RWPE1 (cell line): ENCODE measurements at places on chromosomes 12 and 14.

DNA sequence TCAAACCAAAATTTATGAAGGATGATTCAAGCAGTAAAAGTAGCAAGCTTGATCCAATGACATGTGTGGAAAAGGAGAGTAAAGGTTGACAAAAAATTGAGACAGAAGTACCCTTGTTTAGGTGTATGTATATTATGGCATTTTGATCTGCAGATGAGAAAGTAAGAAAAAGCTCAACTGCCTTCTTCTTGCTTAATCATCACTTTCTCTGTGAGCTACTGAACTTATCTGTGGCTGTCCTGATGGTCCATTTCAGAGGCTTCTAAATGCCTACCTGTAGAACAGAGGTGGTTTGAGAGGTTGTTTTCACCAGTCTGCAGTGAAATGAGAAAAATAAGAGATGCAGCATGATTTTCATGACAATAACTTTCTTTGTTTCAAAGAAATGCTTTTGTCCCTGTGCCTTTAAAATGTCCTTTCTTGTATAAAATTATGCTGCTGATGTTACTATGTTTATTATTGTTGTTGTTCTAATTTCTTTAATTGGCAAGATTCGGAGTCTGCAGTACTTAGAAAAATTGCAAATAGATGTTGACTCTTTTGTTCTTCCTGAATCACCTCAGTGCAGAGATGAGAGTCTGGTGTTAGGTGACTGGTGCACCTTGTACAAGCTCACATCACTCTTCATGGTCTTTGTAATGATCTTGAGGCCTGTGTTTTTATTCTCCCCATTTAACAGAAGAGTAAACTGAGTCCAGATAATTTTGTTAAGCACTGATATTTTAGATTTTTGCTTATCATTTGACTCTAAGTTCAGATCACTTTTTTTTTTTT is 821.9 kb downstream of the VRK1 start:
- no peak for DNase-seq

GRCh38 chr14:35875296-35875695 is 49.2 kb downstream of the BRMS1L start:
- no peak for DNase-seq

GRCh38 chr14:47596232-47596631 is 79.2 kb downstream of the MDGA2 start:
- no peak for DNase-seq

- DNase-seq, result no peak
Measured at GRCh38 chr12:50772470-50772869, 8.6 kb downstream of the ATF1 start.

DNA sequence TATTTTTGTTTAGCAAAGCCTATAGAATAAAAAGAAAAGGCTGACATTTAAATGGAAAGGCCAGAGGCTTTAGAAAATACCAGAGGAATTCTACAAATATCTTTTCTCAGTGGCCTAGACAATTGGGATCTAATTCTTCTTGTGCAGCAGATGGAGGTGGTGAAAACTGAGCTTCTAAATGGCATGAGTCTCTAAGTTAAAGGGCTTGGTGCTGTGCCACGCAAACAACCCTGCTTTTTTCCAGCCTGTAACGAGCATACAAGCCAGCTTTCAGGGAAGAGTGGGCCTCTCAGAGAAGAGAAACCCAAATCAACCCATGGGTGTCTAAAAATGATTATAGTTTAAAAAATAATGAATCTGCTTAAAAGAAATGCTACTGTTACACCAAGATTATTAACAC is 237.9 kb upstream of the NAV3 start:
- DNase-seq, result no peak

DNA sequence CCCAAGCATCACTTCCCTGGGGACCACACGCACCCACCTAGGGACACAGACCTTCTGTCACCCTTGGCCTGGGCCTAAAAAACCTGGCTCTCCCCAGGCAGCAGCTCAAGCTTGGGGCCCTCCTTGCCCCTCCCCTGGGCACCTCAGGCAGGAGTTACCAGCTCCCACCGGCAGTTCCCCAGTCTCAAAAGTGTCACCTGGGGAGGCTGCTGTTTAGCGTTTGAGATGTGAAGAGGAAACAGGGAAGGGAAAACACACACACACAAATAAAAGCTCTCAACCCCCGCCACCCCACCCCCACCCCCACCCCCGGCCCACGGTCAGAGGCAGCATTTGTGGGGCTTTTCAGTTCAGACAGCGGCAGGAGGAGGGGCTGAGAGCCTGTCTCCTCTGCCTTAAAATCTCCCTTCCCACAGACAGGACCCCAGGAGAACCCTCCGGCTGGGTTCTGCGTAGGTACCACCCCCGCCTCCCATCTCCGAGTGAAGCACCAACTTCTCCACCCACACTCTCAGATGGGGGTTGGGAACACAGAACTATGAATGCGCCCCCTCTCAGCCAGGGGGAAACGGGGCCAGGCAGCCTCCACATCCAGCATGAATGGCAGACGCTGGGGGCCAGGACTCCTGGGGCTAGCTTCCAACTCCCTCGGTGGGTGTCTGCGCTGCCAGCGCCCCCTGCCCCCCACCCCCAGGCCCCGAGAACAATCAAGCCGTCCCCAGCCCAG is 3.0 kb downstream of the NCOR2 start:
- no peak for DNase-seq

DNA sequence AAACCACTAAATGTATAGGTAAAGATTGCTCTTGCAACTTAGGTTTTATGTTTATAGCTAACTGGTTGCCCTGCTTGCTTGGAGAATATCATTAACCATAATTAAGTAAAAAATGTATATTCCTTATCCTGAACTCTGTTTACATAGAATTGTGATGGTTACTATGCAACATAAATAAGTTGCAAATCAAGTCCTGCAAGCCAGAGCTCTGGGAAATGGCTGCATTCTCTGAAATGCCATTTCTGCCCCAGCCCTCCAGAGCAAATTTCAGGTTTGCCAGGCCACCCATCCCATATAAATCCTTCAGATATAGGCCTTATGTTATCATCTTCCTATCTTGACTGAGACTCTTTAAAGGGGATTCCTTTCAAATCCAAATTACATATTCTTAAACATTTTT is 118.4 kb upstream of the MYF6 start:
- DNase-seq, result no peak

DNA sequence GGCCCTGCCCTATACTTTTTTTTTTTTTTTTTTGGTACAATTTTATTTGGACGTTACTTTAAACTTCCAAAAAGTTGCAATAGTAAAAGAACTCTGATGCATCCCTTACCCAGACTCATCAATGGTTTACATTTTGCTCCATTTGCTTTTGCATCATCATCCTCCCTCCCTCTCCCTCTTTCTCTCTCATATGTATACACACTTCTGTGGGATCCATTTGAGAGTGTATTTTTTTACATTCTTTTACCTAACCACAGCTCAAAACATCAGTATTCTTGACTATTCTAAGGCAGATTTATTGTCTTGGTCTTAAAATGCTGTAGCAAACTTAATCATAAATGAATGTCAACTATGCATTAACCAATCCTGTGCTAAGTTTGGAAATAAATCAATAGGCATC is 111.6 kb downstream of the PRICKLE1 start:
- no peak for DNase-seq

DNA sequence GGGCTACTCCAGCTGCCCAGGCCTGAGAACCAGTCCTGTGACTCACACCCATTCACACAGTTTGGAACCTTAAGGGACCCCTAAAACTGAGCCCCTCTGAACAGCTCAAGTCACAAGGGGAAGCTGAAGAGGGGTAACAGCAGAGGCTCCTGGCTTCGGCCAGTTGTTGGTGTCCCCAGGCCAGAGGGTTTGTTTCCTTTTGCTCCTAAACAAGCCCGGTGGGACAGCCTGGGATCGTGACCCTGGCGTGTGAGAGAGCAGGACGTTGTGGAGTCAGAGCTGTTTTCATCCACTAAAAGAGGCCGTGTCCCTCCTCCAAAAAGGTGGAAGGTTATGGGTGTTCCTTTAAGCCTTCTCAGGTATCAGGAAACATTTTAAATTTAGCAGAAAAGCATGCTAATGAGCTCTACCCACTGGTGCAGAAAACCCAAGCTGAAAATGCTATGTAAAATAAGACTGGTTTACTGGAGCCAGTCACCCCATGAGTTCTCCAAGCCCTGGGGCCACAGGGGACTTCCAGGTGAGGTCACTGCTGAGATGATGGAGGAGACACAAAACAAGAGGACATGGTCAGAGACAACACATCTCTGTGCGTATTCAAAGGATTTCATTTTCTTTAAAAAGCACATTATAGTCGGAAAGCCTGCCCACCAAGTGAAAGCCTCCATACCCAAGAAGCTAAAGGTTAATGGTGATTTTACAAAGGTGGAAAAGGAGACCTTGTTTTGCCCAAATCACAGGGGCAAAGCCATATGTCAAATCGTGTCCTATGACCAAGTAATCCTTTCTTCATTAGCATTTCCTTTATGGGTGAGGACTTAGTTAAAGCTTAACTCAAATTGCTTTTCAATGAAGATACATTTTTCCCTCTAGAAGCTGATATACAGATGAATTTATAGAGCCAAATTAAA is 14.1 kb downstream of the PRKAB1 start:
- DNase-seq, result no peak

DNA sequence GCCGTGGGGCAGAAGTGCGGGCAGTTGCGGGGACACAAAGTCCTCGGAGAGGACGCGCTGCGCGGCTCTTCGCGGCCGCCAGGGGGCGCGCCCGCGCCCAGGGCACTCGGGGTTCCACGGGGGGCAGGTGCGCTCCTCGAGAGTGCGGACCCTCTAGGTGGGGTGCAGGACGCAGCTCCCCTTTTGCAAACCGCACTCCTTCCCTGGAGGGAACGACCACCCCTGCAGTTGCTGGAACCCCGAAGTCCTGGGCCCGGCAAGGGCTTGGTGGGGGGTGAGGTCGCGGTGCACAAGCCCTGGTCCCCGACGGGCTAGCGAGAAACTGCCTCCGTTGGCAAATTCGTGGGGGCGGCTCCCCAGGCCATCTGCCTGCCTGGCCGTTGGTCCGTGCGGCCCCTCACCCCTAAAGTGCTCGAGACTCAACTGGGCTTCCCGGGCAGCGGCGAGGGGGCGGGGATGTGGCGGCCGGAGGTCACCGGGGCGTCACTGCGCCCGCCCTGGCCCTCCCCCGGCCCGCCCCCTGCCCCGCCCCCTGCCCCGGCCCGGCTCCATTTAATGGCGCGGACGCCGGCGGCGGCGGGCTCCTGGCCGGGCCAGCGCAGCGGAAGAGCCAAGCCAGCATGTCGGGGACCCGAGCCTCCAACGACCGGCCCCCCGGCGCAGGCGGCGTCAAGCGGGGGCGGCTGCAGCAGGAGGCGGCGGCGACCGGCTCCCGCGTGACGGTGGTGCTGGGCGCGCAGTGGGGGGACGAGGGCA is at the start of gene ADSS1:
TSS of gene ADSS1 (plus strand) at position 579 of the 756 bp plus-strand sequence. CDS start at position 621, 42 bp downstream.
- DNase-seq, result peak; percentile 67

DNA sequence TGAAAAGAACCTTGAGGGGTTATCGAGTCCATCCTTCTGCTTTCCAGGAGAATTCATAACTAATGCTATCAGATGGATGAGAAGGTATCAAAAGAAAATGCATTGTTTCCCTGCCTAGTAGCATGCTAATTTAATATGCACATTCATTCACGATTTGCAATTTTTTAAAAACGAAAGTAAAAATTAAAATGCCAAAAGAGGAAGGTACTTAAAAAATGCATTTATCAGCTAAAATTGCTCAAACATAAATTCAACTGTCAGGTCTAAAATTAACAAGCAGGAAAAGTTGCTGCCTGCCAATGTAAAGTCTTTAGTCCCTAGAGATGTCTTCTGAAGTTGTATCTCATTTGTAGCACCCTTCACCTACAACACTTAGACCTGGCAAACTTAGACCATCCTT is 7.9 kb downstream of the ATF7 start:
- no peak for DNase-seq

GRCh38 chr14:99127651-99128167 is 144.3 kb downstream of the BCL11B start:
- DNase-seq, result peak; percentile 82

DNA sequence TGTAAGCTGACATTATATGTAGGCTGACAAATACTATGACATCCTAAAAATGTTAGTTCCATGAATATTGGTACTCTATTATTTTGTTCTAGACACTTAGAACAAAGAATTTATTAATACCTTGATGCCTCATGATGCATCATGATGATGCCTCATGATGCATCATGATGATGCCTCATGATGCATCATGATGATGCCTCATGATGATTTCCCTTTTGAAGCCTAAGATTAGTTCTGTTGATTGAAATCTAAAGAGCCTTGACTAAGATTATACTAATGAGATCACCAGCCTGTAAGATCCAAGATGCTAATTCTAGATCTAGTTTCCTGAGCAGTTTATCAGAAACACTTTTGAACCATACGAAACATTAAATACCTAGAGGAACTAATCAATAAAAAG is 4.6 kb upstream of the CEP128 start:
- DNase-seq, result no peak

DNA sequence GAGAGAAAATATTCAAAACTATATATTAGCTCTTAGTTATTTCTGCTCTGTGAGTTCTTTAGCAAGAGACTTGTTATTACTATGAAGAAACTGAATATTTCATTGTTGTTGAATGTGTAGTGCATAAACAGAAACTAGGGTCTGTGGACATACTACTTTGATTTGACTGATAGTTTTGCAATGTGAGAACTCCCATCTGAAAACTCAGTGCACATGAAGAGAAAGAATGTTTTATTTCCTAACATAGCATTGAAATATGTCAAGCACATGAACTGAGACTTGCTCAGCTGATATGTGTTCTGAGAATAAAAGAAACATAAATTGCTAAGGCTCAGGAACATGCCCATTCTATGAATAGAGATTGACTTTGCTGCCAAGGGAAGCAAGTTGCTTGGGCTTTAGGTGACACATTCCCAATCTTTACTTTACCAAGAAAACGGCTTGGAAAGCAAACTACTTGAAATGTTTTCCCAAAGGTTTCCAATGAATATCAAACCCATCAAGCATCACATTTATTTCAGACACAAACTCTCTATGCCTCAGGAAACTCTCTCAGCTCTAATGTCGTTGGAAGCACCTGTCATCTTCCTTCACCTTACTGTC is 290.4 kb downstream of the SLC16A7 start:
- no peak for DNase-seq

DNA sequence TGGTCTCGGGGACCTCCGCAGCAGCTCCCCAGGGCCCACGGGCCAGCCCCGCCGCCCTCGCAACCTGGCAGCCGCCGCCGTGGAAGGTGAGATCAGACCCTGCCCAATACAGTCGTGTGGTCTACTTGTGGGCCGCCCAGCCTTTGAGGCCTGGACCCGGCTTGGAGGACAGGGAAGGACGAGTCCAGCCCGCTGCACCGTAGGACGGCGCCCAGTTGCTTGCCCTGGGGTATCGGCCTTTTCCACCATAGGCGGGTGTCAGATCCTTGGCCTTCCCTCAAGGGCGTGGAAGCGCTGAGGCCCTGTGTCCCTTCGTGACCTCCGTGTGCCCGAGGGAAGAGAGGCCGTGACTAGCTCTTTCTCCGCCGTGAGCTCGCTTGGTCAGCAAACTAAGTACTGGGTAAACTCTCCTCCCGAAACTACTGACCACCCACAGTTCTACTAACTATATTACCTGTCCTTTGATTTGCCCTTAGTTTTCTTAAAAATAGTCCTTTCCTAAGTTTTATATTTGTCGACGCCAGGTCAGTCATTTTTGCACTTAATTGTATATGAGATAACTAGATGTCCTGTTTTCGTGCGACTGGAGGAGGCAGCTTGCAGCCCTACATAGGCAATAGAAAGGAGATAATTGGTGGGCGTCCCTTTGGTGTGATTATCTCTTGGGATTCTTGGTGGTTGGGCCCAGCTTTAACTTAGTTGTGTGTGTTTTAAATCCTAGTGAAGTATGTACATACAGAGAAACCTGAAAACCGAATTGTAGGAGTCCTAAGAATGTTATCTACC is 757 bp downstream of the SLC25A3 start:
- no peak for DNase-seq
